CD8-positive, alpha-beta memory T cell (primary cell): ENCODE measurements at places on chromosomes 2 and 18.

GRCh38 chr2:203629699-203630098, 76.7 kb upstream of the CD28 start:
- DNase-seq, result no peak

GRCh38 chr18:3952031-3952430, 502.1 kb downstream of the TGIF1 start:
- no peak for DNase-seq

- no peak for DNase-seq
Measured at GRCh38 chr2:230805353-230806017, 59.3 kb upstream of the ITM2C start.

DNA sequence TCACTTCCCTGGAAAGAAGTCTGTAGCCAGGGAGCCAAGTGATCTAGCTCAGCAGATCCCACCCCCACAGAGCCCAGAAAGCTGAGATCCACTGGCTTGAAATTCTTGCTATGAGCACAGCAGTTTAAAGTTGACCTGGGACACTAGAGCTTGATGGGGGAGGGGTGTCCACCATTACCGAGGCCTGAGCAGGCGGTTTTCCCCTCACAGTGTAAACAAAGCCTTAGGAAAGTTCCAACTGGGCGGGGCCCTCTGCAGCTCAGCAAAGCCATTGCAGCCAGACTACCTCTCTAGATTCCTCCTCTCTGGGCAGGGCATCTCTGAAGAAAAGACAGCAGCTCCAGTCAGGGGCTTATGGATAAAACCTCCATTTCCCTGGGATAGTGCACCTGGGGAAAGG, 887.2 kb upstream of the LRATD1 start:
- DNase-seq, result no peak

DNA sequence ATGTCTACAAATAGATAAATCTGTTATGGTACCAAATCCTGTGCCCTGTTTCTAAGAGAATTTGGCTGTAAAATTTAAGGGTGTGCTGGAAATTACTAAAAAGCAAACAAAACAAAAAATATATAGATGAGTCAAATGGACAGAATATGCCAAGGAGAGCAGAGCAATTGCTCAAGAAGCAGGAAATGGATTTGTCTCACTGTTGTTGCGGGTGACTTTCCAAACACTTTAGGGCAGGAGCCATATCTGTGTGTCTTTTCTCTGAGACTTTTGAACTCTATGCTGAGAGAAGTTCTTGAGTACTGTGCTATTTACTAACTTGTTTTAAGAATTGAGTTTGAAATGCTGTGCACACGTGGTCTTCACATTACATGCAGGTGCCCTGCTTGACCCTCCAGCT, 221.7 kb downstream of the PHLPP1 start:
- DNase-seq, result no peak

DNA sequence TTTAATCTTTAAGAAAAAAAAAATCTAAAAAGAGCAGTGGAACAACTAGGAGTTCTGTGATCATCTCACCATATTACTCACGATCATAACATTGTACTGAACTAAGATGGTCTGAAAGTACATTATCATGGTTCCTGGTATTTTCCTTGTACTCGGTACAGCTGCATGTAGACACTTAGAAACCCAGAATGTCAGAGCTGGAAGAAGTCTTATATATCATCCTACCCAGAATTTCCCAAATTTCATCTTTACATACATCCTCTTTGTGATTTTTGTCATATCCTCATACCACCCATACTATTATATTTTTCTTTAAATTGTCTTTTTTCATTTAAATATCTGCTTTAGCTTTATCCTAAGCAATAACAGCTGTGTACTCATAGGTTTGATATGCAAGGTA, 12.4 kb upstream of the ST3GAL5 start:
- no peak for DNase-seq

GRCh38 chr2:1736045-1736444, 8.3 kb downstream of the PXDN start:
- DNase-seq, result no peak

DNA sequence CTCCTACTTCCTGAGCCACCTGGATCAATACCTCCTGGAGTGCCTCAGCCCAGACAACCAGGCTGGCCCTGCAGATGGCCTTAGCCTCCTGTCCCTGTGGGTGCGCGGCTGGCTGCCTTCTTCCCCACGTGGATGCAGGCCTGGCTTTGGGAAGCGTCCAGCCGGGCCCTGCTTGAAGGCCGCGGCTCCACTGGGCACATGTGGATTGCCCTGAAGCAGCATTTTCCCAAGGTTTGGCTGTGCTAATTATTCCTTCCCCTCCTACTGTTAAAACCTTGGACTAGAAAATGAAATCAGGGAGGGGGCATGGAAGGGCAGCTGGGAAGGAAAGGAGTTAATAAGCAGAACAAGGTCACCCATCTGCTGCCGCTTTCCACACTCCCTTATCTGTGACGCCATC, 143.0 kb upstream of the GATA6 start:
- no peak for DNase-seq

DNA sequence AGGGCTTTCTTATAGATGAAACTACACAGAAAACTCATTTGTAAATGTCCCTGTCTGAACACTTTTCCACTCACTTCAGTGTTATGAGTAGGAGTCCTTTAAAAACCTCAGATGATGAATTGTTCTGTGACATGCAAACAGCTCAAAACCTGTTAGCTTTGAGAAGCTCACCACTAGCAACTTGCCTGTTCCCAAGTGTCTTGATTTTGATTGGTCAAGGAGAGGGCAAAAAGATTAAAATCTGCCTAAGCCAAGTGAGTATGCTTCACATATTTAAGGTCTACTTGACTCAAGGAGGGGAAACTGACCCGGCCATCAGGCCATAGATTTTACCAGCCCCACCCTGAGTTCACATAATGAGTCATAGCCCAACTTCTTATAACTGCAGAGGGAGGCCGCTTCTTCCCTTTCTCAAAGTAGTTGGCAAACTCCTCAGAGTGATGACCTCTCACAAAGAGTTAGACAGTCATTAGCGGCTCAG, 45.2 kb upstream of the MEIS1 start:
- DNase-seq, result no peak

DNA sequence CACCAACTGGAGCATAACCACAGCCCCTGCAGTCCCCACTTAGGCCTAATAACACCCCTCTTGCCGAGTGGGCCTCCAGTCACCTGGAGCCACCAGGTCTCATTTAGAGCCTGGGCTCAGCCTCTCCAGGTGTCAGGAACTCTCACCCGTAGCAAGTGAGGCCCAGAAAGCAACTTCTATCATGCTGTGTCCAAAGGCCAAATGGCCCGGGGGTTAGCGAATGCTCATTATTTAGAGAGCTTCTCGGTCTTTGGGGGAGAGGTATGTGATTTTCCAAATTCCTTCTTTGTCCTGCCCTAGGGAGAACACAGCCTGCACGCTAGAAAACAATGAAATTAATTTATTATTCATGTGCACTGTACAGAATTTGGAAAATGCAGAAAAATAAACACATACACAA, 109.9 kb upstream of the PTPRM start:
- DNase-seq, result no peak

DNA sequence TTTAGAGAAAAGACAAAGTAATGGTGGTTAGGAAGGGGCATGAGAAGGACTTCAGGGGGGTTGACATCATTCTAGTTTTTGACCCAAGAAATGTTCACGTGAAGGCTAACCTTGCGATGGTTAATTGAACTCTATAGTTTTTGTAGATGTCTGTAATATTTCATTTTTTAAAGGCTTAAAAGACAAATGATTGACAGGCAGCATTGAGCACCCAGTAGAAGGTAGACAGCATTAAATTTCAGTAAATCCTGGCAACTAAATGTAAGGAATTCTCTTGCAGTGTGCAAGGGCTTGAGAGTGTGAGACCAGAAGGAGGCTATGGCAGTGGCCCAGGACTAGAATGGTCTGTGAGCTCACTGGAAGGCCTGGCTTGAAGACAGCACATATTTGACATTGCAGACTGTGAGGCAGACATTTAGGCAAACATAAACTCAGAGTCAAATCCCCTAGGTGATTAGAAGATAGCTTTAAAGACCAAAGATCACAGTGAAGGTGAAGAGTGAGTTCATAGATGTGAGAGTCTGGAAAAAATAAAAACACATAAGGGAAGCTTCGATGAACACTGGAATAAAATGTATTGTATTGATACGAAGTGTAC, 100.1 kb upstream of the MAP4K4 start:
- DNase-seq, result no peak

GRCh38 chr18:616380-616995, 19.7 kb downstream of the CLUL1 start:
- no peak for DNase-seq

DNA sequence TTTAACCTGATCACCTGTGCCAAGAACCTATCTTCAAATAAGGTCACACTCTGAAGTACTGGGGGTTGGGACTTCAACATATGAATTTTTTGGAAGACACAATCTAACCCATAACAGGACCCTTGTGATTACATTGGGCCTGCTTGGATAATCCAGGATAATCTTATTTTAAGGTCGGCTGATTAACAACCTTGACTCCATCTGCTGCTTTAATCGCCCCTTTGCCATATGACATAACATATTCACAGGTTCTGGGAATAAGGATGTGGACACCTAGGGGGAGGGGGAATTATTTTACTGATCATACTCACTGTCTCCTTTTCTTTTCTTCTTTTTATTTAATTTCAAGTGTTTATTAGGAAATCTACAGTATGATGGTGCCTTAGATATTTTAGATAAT, 34.8 kb downstream of the CDH20 start:
- DNase-seq, result no peak

DNA sequence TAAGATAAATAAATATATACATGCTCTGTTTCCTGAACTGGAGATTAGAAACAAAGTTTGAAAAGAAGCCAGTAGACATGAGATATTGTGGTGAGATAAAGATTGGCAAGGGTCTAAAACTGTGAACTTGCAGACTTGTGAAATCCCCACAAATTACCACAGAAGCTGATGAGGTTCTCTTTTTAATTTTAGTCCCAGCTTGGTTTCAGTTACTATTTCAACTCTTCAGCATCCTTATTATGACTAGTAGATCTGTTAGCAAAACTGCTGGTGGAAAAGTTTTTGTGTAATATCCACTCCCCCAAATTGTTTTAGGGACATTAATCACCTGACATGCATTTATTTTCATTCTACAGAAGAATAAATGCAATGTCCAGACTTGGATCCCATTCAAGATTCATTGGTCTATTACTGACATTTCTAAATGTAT, 20.8 kb downstream of the RASGRP3 start:
- no peak for DNase-seq

DNA sequence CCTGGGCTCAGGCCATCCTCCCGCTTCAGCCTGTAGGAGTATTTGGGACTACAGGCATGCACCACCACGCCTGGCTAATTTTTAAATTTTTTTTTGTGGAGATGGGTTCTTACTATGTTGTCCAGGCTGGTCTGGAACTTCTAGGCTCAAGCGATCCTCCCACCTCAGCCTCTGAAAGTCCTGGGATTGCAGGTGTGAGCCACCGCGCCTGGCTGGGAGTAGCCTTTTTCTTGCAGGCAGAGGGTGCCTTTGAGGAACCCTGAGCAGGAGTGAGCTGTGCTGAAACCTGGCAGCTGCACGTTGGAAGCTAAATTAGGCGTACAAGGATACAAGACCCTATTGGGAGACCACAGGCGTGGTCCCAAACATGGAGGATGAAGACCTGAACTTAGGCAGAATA, 8.0 kb downstream of the CTDSP1 start:
- DNase-seq, result no peak

DNA sequence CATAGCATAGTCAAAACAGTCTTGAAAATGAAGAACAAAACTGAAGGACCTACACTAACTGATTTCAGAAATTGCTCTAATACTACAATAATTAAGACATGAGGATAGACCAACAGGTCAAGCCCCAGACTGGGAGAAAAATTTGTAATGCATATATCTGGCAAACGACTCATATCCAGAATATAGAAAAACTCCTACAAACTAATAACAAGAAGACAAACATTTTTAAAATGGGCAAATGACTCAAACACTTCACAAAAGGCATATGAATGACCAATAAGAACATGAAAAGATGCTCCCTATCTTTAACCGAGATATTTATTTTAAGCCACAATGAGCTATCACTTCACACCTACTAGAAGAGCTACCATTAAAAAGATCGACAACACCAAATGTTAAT, 14.2 kb downstream of the TGFBRAP1 start:
- DNase-seq, result no peak

DNA sequence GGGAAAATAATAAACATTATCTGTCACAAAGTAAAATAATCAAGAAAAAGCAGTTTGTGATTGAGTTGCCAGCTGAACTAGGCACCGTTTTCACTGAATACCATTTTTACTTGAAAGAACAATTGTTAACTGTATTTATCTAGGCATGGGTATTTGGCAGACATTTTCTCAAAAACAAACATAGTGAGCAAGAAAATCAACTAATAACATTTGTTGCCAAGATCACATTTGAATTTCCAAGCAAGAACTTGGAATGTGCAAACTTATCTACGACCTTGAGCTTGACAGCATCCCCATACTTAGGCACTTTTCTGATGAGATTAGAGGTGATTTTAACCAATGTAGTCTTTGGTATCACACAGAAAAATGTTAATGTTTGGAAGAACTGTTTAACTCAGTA, 16.7 kb downstream of the SS18 start:
- DNase-seq, result no peak

- DNase-seq, result no peak
Measured at GRCh38 chr18:42906761-42907160, 208.7 kb downstream of the RIT2 start.

GRCh38 chr2:61670591-61671501, 132.7 kb upstream of the XPO1 start:
- peak; percentile 13 for DNase-seq

GRCh38 chr18:63180971-63181376, 138.6 kb downstream of the BCL2 start:
- no peak for DNase-seq

GRCh38 chr2:240998995-240999791, 775 bp downstream of the SNED1 start:
- DNase-seq, result no peak

- no peak for DNase-seq
Measured at GRCh38 chr2:199228887-199229819, 228.6 kb downstream of the SATB2 start.
